ENCODE measurements at places on chromosomes 13 and 19.

- DNase-seq = no peak
These were observed 40.2 kb upstream of the NPAS1 start for GRCh38 chr19:46979126-46980105.

DNA sequence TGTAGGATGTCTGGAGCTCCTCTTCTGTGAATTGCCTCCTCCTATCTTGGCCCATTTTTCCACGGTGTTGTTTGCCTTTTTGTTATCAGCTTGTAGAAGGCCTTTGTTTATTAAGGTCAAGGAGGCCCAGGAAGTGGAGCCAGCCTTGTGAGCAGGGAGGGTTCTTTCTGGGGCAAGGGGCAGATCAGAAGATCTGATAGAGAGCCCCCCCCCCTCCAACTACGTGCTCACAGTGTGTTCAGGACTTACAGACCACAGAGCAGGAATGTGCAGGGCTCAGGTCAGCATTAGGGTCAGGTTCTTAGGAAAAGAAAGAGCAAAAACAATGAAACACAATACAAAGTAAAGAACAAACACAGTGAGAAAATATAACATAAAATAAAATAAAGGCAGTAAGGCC is 59.4 kb downstream of the CCNE1 start:
- no peak for DNase-seq

DNA sequence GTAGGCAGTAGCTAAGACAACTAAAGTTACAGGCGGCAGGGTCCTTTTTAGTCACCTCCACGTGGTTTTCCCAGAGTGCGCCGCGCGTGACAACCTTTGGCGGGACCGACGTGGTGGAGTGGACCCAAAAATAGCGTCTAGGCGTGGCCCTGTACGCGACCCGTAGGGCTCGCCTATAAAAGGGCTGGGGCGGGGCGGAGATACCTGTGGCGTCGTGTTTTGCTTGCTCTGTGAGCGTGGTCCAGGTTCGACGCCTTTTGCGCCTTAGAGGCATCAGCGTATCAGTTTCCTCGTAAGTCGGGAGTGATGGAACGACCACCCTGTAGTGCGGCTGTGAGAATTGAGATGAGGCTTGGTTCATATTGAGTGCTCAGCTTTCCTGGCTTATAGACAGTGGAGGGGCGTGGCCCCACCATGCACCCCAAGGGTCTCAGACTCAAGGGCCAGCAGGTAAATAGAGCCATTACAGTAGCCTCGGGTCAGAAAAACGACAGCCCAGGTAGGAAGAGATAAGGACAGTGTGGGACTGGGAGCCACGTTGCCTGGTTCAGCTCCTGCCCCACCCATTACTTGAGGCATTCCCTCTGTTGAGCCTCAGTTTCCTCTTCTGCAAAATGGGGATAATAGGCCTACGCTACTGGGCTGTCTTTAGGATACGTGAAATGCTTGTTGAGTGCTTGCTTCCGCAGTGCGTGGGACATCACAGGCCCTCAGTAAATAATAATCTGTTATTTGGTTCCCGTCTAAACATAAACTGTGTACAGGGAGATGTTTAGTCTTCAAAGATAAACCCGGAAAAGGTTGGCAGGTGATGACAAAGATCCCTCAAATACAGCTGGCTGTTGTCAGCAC is 693 bp upstream of the TMED1 start:
- DNase-seq = peak; percentile 82

DNA sequence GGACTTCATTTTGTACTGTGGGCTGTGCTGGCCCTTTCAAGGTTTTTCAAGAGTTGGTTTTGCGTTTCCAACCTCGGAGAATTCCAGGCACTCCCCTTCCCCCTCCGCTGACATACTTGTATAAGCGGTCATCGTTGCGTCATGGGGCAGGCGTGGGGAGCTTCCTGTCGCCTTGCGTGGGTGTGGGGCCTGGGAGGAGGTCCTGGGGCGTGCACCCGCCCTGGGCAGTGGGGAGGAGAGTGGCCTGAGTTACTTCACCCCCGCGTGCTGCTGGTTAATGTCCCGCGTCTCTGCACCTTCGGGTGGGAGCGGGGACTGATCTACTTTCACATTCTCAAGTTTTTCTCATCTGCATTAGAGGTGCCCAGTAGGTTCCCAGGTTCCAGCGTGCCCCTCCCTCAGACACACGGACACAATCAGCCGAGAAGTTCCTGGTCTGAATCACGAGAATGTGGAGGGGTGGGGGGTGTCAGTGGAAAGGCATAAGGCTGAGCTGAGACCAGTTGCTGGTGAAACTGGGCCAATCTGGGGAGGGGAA is 4.1 kb downstream of the IER2 start:
- peak; percentile 60 for DNase-seq

DNA sequence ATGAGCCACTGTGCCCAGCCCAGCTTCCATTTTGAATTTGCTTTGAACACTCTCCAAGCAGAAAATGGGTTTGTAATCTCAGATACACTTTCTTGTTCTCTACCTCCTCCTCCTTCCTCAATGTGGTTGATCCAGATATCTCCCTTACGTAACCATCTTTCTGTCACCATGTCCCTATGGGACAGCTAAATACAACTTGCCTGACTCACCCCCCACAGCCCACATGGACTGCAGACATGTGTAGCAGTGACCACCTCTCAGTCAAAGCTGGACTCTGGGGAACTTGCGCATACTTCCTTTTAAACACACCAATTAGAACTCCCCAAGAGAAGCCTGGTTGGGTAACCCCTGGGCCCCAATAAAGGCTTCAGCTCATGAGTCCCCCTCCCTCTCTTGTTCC is 10.8 kb upstream of the ZNF799 start:
- DNase-seq = no peak

DNA sequence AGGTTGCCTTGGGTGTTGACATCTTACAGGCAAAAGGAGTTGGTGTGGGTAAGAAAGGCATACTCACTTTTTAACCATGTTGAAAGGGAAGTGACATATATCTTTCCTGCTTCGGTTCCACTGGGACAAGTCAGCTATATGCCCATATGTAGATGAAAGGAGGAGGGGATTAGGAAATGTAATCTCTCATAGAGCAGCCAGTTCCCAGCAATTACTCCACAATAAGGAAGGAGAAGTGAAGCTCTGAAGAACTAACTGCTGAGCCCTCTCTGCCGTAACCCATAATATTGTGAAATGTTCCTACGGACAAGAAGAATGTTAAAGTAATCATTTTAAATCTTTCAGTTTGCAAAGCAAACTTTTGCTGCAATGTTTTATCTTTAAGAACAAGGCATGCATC is 82.2 kb downstream of the EDNRB start:
- no peak for DNase-seq

- no peak for DNase-seq
These were observed 105.6 kb upstream of the UQCRFS1 start for GRCh38 chr19:29318581-29318980.

GRCh38 chr19:13784731-13785452 is 10.4 kb upstream of the ZSWIM4 start:
- DNase-seq = peak; percentile 68

DNA sequence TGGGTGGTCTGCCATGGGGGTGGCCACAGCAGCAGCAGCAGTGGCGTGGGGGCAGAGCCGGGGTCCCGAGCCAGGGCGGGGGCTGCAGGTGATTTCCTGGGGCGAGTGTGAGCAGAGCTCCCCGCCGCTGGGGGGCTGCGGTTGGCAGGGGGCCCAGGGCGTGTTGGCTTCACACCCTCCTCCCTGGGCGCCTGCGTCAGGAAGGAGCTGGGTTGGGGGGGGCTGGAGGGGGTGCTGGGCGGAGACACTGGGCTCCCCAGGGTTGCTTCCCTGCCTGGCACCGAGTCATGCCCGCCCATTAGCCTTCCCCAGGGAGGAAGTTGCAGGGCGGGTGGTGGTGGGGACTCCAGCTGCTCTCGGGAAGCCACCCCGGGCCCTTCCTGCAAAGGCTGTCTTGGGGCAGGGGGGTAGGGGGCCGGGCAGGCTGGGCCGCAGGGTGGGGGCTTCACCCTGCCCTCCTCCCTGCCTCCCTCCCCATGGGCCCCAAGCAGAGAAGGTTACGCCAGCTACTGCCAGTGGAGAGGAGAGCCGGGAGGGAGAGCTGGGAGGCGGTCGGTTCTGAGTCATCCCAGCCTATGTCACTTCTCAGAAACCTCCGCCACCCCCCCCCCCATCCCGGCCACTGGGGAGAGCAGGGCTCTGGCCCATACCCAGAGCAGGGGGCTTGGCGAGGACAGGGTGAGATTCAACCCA is 4.6 kb downstream of the MIDN start:
- peak; percentile 69 for DNase-seq

GRCh38 chr19:49437231-49437630 is 4.1 kb downstream of the SLC17A7 start:
- DNase-seq = no peak

- peak; percentile 77 for DNase-seq
These were observed 9.7 kb upstream of the ILF3 start for GRCh38 chr19:10644260-10645007.

DNA sequence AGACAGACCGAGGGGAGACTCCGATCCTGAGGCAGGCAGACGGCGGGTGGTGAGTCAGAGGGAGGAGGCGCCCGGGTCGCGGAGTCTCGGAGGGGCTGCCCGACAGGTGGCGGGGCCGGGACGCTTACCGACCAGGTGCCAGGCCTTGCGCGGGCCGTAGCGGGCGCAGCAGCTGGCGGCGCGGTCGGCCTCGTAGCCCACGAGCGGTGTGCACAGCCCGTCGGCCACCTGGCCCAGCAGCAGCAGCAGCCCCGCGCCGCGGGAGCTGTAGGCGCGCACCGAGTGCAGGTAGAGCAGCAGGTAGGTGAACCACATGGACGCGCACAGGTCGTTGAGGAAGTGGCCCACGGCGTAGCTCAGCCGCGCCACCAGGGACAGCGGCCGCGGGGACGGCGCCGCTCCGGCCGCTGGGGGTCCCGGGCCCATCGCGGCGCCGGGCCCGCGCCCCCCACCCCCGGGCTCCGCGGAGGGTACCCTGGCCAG is 367 bp downstream of the MFSD12 start:
- peak; percentile 61 for DNase-seq

- no peak for DNase-seq
These were observed 64.8 kb upstream of the GPR183 start for GRCh38 chr13:99371956-99372355.

DNA sequence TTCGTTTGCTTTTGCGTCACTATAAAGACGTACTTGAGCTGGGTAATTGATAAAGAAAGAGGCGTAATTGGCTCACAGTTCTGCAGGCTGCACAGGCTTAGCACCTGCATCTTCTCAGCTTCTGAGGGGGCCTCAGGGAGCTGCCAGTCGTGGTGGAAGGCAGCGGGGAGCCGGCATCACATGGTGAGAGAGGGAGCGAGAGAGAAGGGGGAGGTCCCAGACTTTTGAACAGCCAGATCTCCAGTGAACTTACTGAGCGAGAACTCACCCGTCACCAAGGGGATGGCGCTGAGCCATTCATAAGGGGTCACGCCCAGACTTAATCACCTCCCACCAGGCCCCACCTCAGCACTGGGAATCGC is 58.7 kb upstream of the F7 start:
- DNase-seq = no peak

DNA sequence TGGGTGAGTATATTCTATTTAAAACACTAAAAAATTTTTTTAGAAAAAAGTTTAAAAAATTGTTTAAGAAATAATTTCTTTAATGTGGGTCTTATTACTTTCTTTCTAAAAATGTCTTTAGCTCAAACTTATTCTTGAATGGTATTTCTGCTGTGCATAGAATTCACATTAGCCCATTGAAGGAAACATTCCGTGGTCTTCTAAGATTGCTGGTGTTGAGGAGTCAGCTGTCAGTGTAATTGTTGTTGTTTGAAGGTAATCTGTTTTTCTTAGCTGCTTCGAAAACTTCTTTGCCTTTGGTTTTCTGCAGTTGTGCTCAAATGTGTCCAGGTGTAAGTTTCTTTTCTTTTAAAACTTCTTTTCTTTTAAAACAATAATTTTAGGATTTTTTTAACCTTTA is 85.4 kb upstream of the KLF12 start:
- no peak for DNase-seq

GRCh38 chr13:39415008-39415802 is 187.8 kb downstream of the LHFPL6 start:
- no peak for DNase-seq

DNA sequence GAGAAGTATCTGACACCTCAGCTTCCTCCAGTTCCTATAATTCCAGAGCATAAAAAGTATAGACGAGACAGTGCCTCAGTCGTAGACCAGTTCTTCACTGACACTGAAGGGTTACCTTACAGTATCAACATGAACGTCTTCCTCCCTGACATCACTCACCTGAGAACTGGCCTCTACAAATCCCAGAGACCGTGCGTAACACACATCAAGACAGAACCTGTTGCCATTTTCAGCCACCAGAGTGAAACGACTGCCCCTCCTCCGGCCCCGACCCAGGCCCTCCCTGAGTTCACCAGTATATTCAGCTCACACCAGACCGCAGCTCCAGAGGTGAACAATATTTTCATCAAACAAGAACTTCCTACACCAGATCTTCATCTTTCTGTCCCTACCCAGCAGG is 3.1 kb downstream of the KLF5 start:
- no peak for DNase-seq

DNA sequence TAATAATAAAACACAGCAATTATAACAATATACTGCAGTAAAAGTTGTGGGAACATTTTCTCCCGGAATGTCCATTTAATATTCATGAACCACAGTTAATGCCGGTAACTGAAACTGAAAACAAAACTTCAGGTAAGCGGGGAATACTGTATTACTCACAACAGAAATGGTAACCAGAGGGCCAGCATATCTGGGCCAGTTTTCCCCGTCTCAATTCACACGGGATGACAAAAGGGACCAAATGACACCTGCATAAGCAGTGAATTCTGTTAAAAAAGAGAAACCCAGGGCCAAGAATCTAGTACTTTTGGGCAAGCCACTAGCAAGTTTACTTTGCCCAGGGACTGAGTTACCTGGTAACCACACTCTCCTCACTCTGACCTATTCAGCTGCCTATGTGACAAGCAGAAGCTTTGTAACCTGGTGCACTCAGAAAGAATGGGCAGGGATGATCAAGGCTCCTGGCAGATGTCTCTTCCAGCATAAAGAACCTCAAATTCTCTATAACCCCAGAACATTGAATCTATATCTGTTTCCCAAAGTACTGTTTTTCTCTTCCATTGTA is 1171.2 kb downstream of the DIAPH3 start:
- no peak for DNase-seq

- DNase-seq = no peak
These were observed 148.1 kb downstream of the USP12 start for GRCh38 chr13:27023385-27024073.

DNA sequence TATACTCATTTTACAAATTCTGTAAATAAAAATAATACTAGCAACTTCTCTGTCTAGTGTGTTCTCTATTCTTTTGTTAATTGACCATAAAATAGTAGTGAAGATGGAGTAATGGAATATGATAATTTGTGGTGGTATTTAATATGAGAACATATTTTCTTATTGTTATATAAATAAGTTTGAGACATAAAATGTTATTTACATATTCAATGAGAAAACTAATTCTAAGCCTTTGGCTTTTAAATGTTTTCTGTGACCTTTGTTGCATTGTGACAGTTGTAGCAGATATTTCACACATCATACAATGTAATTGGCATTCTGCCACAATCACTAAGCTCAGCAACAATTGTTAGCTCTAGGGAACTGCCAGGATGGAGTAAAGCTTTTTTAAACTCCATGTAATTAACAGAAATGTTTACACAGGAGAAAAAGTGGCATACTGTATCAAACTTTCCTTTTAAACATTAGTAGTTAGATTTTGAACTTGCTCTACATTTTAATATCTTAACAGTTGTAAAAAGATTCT is 562.1 kb upstream of the PCDH9 start:
- no peak for DNase-seq

Measured in activated T-cell treated with anti-CD3 and anti-CD28 coated beads for 48 hours (primary cell).